ENCODE measurements at places on chromosomes 5 and 9.
A peak's percentile ranks its signal among the peaks of the same experiment; 100 is the strongest.

DNA sequence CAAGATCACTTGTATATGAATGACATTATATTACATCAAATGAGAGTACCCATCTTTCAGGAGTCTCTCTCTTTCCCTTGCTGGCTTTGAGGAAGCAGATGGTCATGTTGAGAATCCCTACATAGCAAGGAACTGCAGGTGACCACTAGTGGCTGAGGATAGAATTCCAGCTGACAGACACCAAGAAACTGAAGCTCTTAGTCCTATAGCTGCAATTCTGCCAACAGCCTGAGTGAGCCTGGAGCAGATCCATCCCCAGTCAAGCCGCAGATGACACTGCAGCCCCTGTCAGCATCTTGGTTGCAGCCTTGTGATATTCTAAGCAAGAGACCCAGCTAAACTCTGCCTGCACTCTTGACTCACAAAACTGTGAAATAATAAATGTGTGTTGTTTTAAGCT is 531.5 kb downstream of the CSNK1G3 start:
- no peak for DNase-seq

- DNase-seq = peak; percentile 51
These were observed 90.6 kb downstream of the ZCCHC7 start for GRCh38 chr9:37210737-37211523.

- DNase-seq = no peak
These were observed 86.0 kb upstream of the RAI14 start for GRCh38 chr5:34570143-34570542.

DNA sequence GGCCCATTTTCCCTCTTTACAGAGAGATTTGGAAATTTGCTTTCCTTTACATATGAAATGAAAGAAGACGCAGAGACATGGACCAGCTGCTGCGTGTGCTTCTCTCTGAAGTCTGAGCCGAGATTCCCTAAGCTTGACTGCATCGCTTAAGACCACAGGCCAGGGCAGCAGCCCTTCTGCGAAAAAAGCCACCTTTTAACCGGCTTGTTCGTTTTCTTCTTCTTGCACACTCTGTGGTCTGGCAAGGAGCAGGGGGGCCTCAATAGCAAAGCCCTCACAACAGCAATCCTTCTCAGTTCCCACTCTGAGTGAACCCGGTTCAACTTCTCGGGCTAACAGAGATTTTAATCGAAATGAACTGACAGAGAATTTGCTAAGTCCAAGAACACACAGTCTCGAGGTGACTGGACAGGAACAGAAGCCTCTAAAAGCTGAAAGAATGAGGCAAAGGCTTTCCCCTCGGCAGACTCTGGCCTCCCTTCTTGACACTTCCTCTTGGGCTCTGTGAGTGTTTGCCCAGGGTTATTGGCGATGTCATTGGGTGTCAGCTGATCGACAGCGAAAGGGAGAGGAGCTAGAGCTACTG is 512.9 kb upstream of the KLF4 start:
- DNase-seq = no peak

DNA sequence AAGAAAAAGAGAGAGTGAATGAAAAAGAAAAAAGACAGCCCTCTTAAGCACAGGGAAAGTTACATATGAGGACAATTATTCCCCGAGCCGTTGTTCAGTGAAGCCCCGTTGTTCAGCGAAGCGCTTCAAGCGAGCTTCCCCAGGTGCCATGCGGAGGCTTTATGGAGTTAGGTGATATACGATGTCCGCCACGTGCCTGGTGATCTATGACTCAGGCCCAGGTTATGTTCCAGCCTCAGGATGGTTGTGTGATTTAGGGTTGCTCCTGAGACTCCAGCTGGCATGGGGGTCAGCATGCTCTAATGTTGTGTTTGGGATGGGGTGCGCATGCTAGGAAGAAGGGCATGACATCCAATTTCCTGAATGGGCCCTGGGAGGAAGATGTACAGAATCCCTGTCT is 365.6 kb downstream of the CDK5RAP2 start:
- no peak for DNase-seq

DNA sequence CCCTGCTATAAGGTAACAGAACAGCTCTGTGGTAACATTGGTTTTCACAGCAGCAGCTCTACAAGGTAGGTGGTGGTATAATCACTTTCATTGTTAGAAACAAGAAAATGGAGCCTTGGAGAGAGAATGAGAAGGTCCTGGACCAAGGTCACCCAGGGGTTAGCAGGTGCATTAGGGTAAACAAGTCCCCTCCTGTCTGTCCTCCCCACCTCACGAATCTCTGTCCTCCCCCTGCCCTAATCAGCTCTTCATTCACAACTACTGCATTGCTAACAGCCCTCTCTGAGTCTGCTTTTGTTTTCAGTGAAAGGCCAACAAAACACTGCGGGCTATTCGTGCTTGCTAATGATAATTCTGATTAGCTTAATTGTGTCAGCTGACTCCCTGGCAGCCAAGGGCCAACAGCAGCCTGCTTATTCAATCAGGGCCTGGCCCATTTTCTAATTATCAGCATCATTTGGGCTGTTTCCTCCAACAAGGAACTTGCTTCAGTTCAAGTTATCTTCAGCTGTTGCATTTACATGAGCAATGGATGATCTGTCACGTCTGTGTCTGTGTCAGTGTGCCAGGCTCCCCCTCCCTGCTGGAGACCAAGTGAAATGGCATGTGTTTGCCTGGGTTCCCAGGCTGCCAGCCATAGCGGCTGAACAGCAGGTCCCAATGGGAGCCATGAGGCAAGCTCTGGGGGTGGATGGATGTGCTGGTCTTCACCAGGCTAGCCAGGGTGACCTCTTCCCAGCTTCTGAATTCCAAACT is 56.7 kb upstream of the EQTN start:
- DNase-seq = peak; percentile 12

- no peak for DNase-seq
These were observed 43.8 kb upstream of the GOLPH3 start for GRCh38 chr5:32217886-32218396.

DNA sequence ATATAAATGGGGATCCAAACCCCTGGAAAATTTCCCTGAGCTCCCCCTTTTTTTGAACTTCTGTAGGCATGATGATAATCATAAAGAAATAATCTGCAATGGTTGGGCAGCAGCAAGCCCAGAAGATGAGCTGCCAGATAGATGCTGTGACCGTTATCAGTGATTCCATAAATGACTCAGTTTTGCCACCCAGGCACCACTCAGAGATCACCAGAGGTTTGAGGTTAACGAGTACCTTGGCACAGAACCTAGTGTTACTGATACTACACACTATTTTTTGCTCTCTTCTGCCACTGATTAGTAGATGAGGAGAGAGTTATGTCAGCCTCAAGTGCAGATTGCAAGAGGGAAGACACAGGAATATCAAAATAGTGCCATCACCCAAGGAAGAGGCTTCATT is 199.3 kb upstream of the PTGER4 start:
- peak; percentile 96 for DNase-seq

DNA sequence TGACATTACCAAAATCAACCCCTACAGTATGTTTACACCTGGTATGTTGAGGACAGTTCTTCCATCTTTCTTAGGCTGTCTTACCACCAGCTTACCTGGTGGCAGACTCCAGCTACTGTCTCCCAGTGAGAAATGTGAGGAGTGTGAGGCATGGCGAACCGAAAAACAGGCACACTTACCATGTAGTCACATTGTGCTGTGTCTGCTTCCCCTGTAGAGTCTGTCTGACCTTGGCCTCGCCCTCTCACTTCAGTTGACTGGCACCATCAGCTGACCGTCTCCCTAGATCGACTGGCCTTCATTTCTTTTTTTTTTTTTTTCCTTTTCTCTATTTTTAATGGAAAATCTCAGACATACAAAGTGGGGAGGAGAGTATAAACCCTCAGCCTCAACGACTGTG is 4.9 kb downstream of the ACO1 start:
- no peak for DNase-seq

GRCh38 chr5:126358525-126358924 is 64.7 kb upstream of the GRAMD2B start:
- no peak for DNase-seq

DNA sequence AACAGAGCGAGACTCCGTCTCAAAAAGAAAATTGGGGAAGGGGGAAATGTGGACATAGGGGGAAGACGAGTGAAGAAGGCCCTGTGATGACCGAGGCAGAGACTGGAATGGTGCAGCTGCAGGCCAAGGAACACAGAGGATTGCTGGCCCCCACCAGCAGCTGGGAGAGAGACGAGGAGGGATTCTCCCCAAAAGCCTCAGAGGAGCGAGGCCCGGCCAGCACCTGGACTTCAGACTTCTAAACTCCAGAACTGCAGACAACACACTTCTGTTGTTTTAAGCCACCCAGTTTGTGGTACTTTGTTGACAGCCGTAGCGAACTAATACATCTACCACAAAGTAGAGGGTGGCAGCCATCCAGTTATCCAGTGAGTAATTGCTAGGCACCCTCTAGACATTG is 124.6 kb downstream of the ATPSCKMT start:
- no peak for DNase-seq

DNA sequence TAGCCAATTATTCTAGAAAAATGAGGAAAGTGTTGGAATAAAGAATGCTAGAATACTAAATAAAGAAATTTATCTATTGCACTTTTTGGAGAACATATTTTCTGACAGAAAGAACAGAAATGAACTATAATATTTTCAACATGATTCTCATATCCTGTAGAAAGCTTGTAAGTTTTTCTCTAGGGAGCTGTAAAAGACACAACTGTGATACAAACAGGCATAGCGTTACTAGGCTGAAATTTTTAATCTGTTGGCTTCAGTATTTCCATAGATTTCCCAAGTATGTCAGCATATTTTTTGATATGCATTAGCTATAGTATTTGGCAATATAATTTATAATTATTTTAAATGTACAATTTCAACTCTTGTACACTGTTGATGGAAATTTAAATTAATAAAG is 31.3 kb downstream of the ANXA1 start:
- DNase-seq = no peak

DNA sequence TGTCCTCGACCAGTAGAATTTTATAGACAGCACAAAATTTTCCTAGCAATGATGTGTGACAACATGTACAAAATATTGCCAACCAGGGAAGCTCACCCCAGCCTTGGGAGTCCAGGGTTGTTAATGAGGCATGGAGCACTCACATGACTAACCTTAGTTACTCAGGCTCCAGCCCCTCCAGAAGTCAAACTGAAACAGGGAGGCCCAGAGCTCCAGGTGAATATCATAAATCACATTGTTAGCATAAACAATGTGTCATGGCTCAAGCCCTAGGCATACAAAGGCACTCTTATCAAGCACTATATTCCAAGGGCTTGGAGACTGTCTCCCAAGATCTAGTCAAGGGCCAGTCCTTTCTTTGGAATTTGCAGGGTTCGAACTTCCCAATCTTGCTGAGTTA is 44.4 kb downstream of the TNFAIP8 start:
- DNase-seq = no peak

DNA sequence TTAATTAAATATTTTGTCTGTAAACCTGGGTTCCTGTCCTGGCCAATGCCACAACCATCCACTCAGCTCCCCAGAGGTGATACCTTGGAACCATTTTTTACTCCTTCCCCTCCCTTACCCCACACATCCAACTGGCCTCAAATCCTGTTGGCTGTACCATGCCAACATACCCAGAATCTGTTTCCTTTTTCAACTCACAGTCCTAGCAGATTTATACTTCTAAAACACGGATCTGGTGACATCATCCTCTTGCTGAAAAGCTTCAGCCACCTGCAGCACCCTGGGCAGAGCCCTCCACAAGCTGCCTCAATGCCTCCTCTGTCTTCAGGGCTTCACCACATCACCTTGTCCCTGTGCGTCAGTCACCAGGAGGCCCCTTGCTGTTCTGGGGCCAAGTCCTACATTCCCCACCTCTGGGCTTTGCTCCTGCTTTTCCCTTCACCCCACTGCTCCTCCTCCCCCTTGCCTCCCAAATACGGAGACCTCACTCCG is 14.9 kb downstream of the SEMA6A start:
- DNase-seq = no peak

- DNase-seq = no peak
These were observed 176.1 kb downstream of the GADD45G start for GRCh38 chr9:89780959-89781358.

- peak; percentile 82 for DNase-seq
These were observed 10.0 kb downstream of the S1PR3 start for GRCh38 chr9:89000973-89001916.

DNA sequence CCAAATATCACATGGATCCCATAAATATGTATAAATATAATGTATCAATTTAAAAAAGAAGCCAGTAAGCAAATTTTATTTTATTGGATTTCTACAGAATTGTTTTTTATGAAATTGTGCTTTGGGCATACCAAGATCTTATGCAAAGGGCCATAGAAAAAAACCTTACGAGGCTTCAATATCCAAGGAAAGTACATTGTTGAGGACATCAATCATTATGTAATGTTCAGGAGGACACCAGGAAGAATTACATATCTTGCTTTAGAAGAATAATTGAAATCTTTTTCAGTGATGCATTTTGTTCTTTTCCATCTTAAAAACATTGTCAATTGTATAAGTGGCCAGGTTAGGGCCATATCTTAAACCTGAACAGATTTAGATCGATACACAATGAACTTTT is 187.8 kb upstream of the GAS1 start:
- no peak for DNase-seq

- DNase-seq = no peak
These were observed 205.7 kb upstream of the RIOK2 start for GRCh38 chr5:97388794-97389193.

DNA sequence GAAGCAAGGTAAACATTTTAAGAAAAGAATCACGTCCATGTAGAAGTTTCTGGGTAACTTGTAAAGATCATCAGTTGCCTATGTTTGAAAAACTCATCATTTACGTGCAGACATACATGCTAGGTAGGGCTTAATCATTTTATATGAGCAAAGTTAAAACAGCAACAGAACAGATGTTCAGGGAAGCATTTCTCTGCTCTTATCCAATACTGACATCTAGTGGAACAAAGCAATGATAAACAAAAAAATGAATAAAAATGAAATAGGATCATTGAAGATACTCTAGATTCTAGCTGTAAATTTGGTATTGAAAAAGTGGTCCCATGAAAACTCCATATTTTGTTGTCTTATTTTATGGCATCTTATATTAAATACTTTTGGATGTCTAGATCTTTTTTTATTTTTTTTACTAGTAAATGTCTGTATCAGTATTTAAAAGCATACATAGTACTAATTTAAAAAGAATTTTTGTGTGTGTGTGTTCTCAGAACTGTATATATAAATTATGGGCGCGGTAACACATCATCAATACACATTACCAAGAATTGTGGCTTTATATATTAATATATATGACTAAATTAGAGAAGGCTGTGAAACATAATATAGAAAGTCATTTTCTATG is 1050.2 kb downstream of the CDH12 start:
- DNase-seq = no peak
